ENCODE measurements at places on chromosomes 6 and 20.

DNA sequence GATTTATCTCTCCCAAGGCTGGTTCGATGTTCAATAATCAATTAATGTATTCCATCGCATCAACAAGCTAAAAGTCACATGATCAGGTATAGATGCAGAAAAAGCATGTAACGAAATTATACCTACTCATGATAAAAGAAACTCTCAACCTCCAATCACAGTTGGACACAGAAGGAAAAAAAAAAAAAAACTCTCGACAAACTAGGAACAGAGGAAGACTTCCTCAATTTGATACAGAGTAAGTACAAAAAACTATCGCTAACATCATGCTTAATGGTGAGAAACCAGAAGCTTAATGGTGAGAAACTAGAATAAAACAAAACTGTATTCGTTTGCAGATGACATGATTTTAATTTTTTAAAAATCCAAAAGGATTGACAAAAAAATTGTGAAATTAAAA, 62.0 kb upstream of the SMIM29 start:
- DNase-seq, result no peak

DNA sequence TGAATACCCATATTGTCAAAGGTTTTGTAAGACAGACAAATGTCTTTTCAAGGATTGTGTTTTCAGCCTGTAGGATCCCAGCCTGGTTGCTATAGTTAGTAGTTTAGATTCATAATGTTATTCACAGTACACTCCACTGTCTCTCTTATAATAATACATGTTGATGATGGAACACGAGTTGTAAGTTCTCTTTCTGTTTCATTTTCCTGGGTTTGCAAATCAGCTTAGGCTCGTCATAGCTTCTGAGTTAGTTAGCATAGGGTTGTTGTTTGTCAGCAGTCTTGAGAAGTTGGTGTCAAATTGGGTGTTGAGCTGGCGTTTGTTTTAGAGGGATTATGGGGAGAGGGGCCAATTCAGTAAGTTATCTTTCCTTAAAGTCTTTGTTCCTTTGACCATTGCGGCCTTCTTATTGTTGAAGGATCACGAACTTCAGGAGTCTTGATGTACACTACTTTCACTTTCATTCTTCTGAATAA, 45.8 kb downstream of the QKI start:
- DNase-seq, result peak; percentile 70

GRCh38 chr6:25882051-25882496, 8.0 kb upstream of the SLC17A3 start:
- DNase-seq, result peak; percentile 73

DNA sequence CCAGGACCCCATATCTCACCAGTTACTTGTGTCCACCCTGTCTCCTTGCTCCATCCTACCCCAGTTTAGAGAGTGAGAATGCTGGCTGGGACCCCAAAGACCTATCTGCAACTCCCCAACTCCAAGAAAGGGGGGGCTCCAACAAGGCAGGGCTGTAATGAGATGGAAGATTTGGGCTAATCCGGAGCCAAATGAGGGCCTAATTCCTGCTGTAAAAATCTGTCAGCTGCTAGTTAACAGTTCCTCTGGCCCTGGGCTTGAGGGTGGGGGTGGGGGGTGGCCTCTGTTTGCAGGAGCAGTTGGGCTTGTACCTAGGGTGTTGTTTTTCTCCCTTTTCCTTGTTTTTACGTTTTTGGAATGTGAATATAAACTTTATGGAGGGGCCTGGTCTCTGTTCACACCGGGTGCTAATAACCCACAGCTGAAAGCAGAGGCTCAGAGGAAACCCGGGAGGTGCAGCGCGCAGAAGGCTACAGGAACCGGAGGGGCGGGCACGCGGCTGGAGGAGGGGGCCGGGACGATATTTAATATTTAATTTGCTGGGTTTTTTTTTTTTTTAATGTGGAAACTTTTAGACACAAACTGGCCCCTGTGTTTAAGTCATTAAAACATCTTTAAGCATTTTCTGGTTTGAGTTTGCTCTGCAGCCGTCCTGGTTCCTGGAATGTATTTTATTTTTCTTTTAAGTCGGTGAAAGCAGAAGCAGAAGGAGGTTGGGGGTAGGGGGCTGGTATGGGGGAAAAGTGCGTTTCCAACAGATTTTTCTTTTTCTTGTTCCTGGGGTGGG, 70.7 kb downstream of the NCR2 start:
- no peak for DNase-seq

DNA sequence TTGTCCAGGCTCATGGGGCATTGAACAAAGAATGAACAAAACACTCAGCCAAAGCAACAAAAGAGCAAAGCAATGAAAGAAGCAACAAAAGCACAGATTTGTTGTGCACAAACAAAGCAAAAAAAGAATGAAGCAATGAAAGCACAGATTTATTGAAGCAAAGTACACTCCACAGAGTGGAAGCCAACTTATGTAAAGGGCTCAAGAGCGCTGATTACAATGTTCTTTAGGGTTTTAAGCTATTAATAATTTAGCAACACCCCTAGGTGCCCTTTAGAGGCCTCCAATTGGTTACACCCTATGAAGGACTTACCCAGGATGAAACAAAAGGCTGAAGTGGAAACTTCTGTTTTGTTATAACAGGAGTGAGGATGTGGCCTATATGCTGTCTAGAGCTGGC, 179.2 kb upstream of the PROKR2 start:
- DNase-seq, result no peak

DNA sequence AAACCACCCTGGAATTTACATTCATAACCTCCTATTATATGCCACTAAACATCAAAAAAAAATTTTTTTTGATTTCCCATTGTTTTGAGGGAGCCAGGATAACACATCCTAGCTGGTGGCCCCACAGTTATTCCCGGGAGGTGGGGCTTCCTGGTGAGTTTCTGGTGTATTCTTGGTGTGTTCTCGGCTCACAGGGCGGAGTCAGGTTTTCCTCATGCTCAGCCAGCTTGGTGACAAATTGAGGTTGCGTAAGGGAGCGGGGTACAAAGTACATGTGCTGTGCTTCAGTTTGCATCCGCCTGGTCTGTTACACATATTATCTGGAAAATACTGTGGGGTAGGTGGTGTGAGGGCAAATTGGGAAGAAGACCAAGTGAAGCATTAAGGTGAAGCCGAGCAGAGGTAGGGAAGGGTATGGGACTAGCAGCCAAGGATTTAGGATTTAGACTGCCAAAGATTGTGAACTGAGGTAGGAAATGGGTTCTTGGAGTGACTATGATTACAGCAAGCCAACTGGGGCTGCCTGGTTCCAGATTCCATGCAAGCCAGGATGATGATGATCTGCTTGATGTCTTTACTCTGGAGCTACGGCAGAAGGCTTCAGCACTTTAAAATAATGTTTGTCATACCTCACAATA, 46.2 kb upstream of the EEF1A1 start:
- DNase-seq, result no peak

GRCh38 chr20:64131406-64131805, 24.0 kb upstream of the NPBWR2 start:
- DNase-seq, result no peak

DNA sequence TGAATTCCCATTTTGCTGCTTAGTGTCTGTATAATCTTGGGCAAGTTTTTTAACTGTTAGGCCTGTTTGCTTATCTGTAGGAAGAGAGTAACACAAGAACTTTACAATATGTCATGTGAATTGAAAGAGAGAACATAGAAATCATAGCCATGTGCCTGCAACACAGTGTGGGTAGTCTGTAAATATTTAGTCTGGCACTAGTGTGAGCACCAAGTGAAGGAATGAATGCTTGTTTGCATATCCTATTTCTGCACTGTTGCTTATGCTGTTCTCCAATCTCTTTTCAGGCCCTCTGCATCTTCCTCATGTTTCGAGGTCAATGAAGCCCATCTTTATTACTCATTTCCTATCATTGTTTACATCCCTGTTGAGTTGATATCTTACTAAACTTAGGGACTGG, 49.2 kb downstream of the CBFA2T2 start:
- no peak for DNase-seq

DNA sequence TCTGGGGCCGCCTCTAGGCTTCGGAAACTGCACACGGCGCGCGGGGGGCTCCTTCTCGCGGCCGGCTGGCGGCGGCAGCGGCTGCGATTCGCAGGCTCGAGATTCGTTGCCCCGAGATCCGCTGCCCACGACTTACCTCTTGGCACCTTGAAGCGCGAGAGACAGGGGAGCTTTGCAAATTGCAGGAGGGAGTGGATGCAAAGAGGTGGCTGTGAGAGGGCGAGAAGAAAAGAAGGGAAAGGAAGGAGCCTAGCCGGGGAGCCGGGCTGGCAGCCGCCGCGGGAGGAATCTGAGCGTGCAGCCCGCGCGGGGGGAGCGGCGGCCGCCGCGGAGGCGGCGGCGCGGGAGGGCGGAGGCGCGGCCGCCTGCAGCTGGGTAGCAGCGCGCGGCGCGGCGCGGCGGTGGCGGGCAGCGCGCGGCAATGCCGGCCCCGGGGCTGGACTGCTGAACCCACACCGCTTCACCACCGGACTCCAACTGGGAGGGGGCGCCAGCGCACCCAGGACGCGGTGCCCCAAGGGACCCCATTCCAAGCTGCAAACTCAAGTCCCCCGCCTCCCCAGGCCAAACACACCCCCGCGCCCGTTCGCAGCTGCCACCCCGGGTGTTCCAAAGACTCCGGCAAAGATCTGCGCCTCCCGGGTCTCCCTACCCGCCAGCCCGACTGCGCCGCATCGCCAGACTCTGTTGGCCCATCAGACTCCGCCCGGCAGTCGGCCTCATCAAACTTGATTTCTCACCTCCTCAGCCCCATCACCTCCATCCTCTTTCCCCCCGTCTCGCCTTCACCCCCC, 44.2 kb upstream of the SUPT3H start:
- peak; percentile 46 for DNase-seq

DNA sequence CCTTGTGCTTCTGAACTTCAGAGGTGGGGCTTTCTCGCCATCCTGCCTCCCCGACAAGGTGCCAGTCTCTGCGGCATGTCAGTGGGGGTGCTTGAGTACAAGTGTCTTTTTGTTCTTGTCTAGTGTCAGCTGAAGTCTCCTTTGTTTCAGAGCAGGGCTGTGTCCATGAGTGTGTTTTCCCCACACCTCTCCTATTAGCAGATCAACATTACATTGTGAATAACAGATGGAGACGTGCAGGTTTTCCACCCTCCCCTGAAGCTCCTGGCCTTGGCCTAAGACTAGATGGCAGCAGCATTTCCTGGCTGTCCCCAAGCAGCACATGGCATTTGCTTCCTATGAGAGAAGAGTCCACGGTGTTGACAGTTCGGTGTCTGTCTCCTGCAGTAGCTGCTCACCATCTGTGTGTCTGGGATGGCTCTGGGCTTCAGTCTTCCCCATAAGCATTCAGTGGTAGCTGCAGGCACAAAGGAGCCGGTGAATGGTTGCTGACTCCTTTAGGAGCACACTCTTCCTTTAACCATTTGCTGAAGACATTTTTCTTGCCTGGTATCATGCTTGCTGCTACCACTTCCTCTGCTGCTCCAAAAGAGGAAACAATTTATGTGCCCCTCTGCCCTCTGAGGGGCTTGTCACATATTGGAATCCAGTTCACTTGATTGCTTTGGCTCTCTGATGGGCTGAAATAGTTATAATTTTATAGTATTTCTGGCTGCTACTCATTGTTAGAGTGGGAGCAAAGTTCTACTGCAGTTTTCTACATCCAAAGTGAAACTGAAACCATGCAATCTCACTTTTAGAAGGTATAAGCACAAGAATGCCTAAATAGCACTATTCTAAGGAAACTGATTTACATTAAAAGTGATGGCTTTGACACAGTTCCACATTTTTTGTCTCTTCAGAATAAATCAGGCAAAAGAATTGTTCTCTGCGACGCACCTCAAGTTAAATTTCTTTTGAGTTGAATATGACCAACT, 913.0 kb downstream of the C6orf118 start:
- DNase-seq, result peak; percentile 4

DNA sequence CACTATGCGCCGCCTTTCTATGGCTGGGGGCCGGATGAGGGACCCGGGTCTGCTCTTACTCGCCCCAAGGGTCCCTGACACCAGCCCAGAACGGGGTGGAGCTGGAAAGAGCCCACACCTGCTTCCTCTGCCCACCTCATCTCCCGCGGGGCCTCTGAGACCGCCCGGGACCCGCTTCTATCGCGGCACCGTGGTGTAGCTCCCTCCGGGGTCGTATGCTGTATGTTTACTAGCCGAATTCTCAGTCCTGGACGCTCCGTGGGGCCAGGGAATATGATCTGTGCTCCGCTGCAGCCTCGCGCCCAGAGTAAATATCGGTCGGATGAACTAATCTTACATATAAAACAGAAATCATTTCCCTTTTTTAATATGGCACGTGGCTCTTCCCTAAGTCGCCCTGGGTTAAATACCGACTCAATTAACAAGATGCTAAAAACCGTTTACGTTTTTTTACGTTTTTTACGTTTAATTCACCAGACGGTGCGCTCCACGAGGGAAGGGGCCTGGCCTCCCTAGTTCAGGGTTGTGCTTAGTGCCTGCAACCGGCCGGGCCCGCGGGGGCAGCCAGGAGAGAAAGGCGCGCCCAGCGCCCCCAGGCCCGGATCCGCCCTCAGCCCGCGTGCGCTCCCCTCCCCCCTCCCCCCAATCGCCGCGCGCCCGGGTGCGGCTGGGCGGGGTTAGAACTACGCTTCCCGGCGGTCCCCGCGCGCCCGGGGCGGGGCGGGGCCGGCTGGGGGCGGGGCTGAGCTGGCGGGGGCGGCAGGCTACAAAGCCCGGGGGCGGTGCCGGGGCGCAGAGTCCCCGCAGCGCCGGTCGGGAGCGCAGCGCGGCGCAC, at the start of gene RBM38:
RBM38 (plus strand) TSS at position 793 of the 835 bp plus-strand sequence. CDS start 186 bp downstream, outside the sequence.
- DNase-seq, result peak; percentile 75

DNA sequence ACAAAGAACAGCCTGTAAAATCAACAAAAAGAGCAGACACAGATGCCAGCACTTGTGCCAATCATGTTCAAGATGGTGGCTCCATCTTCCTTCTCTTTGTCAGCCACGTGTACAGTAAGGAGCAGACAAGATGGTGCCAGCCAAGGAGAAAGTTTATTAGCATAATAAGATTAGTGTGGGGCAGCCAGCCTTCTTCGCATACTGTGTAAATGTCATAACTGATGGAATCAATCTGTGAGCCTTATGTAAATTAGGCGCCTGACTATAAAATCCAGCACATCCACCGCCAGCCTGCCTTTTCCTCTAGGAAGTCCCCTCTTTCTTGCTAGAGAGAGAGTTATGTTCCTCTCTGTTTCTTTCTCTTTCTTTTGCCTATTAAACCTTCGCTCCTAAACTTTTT, 99.7 kb upstream of the RALGAPA2 start:
- DNase-seq, result no peak

GRCh38 chr6:146914489-146915483, 289.4 kb upstream of the STXBP5 start:
- DNase-seq, result no peak

DNA sequence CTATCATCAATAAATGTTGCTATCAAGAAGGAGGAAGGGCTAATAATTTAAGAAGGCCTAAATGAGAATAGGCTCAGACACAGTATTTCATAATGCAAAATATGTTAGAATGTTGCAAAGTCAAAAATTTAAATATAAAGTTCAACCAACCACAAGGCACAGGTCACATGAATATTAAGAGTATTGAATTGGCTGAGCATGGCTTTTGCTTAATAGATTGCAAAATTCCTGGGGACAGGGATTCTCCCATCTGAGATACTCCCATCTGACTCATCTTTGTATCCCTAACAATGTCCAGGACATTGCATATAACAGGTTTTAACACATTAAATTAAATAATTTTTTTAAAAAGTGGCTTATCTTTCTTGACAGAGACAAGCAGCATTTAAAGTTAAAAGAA, 32.9 kb upstream of the UTRN start:
- DNase-seq, result no peak

- no peak for DNase-seq
These were observed 17.6 kb upstream of the UQCC2 start for GRCh38 chr6:33729059-33729458.
